ENCODE measurements at places on chromosomes 11 and 22. TPM values are rescaled to one million over a fixed set of nuclear protein-coding genes. Genes with fewer than 3 reads are reported as not detected.

GRCh38 chr11:62505059-62505439 is 41.6 kb downstream of the AHNAK start:
- no peak for DNase-seq

GRCh38 chr11:9001736-9002135 is 2.1 kb downstream of the NRIP3 start:
- peak; percentile 28 for DNase-seq

Gene INPP5J
- 0.57 TPM for total RNA-seq

DNA sequence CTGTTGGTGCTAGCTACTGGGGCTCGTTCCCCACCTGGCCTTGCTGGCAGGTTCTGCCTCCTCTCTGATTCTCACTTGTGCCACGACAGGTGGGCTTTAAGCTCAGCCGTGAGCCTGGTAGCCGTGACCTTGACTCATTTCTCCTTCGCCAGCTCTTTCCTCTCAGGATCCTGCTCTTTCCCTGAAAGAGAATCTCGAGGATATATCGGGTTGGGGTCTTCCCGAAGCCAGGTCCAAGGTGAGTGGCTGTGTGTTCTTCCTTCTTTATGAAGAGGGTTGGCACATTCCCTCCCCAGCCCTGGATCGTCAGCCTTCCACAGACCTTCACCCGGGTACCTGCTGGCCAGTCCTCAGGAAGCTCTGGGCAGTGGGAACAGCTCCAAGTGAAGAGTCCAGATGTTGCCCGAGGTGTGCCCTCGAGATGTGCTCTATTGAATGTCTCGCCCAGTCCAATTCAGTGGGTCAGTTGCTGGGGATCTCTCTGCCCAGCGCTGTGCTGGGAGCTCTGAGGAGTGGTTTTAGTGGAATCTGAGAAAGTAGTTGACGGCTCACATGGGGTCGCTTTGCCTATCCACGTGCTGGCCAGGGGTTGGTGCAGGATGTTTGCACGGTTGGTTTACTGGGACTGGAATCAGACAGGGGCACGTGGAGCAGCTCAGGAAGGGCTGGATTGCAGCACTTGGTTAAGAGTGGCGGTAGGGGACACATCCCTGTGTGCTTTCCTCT is 1.4 kb downstream of the ZNF74 start:
- DNase-seq, result no peak

GRCh38 chr11:61588728-61589191 is 7.9 kb upstream of the SYT7 start:
- DNase-seq, result peak; percentile 54

GRCh38 chr11:57459164-57460021 is 935 bp upstream of the RTN4RL2 start:
- no peak for DNase-seq

Gene CHKA
- 12.0 TPM for total RNA-seq

DNA sequence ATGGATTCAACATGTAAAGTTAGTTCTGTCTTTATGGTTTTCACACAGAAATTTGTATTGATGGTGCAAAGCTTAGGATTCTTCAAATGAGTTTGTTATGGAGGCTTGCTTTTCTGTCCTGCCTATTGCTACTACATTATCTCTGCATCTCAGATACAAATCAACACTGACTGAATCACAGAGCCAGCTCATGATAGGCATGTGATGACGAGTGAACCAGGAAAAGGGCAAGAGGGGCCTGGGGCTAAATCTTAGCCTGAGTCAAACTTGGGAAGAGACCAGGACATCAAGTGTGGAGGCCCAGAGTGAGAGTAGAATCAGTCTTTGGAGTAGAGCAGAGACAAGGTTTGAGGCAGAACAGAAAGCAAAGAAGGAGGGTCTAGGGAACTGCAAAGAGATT is 107.1 kb upstream of the CD44 start:
- no peak for DNase-seq

Gene PATE2
- total RNA-seq, result not detected

GRCh38 chr11:59180907-59181306 is 9.0 kb downstream of the DTX4 start:
- no peak for DNase-seq

- DNase-seq, result peak; percentile 15
Observed at GRCh38 chr11:124717421-124717785, 22.3 kb upstream of the NRGN start.

DNA sequence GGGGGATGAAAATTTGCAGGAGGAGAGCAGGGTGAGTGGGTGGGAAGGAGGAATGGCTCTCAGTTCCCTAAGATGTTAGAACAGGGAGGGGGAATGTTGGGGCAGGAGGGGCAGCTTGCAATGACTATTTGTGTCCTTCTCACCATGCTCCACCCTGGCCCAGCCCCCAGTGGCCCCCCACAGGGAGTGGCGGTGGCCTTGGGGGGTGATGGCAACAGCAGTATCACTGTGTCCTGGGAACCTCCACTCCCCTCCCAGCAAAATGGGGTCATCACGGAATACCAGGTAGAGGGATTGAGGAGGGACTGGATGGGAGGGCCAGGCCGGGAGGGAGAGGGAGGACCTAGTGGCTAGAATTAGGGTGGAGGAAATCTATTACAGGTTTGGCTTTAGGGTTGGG is 10.2 kb downstream of the ROBO3 start:
- DNase-seq, result no peak

Gene PANX3
- not detected for total RNA-seq

GRCh38 chr22:48310740-48311139 is 1516.9 kb downstream of the BRD1 start:
- no peak for DNase-seq

DNA sequence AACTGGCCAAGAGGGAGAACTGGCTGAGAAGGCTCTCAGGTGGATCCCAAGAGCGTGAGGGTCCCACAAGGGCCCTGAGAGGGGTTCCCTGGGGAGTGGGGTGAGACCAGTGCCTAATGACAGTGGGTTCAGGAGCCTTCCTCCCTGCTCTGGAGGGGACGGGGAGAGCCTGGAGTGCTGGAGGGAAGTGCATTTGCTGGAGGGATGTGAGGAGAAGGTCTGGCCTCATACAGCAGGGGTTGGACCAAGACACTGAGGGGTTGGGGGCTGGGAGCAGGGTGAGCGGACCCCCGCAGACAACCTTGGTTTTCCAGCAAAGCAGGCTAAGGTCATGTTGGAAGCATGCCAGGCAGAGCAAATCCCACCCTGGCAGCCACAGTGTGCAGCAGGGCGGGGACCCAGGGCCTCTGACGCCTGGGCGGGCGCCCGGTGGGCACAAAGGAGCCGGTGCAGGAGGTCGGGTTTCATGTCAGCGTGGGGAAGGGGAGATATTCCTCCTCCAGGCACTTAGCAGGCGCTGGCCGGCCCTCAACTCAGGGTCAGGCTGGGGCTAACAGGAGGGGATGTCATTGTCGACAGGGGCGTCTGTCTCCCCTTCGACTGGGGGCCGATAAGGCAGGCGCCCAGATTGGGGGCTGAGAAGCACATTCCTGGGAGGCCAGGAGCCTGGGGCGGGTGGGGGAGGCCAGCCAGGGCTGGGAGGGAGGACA is 3.1 kb upstream of the DERL3 start:
- DNase-seq, result no peak

DNA sequence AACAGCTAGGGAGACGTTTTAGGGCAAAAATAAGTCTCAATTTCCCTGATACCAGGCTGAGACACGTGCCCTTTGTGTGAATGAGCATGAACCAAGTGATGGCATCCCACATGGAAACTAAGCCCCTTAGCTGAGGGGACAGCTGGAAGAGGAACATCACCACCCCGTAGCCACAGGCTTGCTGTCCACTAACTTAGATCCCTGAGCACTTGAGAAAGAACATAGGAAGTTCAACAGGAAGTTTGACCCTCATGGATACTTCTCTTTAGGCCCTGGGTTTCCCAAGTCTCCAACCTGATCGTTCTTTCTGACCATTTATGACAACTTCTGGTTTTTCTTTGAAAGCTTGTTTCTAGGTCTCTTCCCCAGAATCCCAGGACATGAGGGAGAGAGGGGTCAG is 11.6 kb upstream of the CKAP5 start:
- peak; percentile 71 for DNase-seq

Measured in myocyte (in vitro differentiated cells).